Heart right ventricle (tissue), 16 donors: ENCODE measurements at places on chromosomes 7 and 10. TPM values are rescaled to one million over a fixed set of nuclear protein-coding genes. Genes with fewer than 3 reads are reported as not detected.

Gene MINDY3
- 23.0 TPM for total RNA-seq

GRCh38 chr10:71336632-71337031 lies 17.6 kb downstream of the SLC29A3 start:
- DNase-seq = no peak

Gene PRSS37
- not detected for total RNA-seq

DNA sequence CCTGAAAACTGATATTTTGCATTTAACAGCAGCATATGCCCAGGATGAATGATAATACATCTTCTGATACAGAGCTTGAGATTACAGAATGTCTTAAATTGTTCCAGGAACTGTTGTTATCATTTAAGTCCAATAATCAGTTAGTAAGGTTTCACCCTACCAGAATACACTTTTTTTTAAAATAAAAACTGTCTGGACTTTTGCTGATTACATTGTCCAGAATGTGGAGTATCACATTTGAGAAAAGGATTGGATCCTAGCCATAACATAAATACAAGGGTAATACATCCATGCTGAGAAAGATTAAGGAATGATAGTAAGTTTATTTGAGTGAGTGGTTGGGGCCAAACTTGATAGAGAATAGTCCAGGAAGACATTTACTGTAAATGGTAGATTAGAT lies 71.0 kb downstream of the SEPTIN7 start:
- no peak for DNase-seq

Gene CTAGE15
- 0.13 TPM for total RNA-seq

- DNase-seq = no peak
These were observed 147.1 kb downstream of the BUB3 start for GRCh38 chr10:123301077-123301857.

GRCh38 chr10:88668465-88668864 lies 4.2 kb downstream of the LIPF start:
- DNase-seq = no peak

DNA sequence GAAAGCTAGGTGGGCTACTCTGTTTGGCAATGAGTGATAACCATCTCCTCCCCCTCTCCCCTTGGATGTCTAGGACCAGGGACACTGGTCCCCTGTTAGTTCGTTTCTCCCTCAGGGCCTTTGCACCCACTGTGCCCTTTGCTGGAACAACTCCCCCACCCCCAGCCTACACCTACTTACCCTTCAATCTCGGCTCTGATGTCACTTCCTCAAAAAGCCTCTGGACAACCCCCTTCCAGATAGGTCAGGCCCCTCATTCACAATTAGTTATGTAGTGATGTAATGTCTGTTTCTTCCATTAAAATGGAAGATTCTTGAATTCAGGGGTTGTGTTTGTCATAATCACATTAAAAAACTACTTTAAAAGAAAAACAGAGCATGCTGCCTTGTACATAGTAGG lies 152.9 kb downstream of the SNX10 start:
- no peak for DNase-seq

GRCh38 chr7:23334482-23335056 lies 35.4 kb downstream of the MALSU1 start:
- DNase-seq = no peak

DNA sequence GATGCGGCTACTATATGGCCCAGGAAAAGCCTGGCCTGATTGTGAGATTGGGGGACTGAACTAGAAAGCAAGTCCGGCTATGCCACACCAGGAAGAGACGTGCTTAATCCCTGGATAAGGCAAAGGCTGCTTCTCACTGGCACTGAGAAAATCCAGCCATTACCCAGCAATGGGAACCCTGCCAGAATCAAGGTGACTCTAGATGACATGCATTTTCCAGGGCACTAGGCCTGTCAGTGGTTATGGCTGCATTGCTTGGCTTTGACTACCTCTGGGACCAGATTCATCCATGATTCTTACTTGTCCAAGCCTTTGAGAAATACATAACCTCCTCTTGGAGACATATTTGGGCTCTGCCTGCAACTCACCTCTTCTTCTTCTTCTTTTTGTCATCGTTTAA lies 317.2 kb downstream of the GRID1 start:
- no peak for DNase-seq

GRCh38 chr7:151810441-151811232 lies 66.3 kb downstream of the PRKAG2 start:
- DNase-seq = no peak

Gene ANTXRL
- total RNA-seq = not detected

DNA sequence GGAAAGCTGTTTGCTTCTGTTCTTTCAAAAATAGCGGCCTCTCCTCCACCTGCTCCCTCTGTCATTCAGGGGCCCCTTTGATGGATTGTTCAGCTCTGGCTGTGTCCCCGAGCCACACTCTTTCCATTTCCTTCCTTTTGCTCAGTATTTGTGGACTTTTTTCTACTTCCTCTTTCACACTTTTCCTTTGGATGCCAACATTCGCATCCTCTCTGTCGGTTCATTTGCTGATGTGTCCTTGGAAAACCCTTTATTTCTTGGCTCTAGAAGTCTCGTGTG lies 11.7 kb upstream of the PWWP2B start:
- DNase-seq = no peak

- no peak for DNase-seq
These were observed 152.9 kb downstream of the C1GALT1 start for GRCh38 chr7:7335215-7335614.

DNA sequence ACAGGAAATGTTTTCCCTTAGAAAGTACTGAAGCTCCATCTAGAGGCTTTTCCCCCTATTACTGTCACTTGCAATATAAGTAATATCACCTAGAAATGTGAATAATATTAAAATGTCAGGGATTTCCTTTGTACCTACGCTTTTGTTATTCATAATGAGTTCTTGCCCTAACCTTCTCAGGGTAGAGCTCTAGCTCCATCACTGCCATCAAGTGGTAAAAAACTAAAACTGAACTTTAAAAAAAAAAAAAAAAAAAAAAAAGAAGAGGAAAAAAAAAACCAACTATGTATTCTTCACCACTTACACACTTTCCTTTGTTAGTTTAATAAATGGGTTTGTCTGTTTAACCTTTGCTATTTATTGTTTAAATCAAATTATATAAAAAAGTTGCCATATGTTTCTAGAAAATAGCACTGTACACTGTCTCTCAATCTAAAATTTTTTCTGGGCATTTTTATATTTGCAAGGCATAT lies 49.9 kb downstream of the DNAJC1 start:
- DNase-seq = no peak

DNA sequence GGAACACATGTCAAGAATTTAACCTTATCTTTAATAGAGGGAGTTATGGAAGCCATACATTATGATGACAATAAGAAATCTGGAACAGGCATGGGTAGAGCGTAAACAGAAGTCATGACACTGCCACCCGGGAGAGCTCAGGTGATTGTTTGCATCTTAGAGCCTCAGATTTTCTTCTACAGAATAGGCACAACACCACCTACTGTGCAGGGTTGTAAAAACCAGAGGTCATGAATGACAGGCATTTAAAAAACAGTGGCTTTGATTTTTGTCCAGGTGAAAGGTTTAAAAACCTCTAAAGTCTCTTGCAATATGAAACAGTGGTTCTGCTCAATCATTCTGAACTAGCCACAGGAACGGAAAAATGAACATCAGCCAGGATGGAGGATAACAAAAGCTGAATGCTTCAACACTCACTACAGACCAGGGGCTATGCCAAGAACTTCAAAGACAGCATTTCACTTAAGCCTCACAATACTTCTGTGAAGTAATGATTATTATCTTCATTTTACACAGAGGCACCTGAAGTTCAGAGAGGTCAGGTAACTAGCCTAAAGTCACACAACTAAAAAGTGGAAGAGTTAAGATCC lies 123.8 kb downstream of the SLC25A13 start:
- DNase-seq = no peak

GRCh38 chr7:50092579-50093491 lies at the start of gene ZPBP:
ZPBP (minus strand) TSS chr7:50093246; CDS start chr7:50093194, 52 bp downstream.
- DNase-seq = peak; percentile 16

Gene SPOCK2
- total RNA-seq = 12.8 TPM

Gene PPP1R17
- total RNA-seq = not detected

Gene TRIM50
- not detected for total RNA-seq

GRCh38 chr10:92999191-92999590 lies 61.4 kb upstream of the CYP26C1 start:
- no peak for DNase-seq

- peak; percentile 56 for DNase-seq
These were observed 4.4 kb upstream of the ARID5B start for GRCh38 chr10:61896854-61897661.

Gene SAP25
- not detected for total RNA-seq

Gene OR9A2
- total RNA-seq = not detected

Gene JCAD
- total RNA-seq = 31.0 TPM

Gene SLC18A3
- total RNA-seq = not detected

- no peak for DNase-seq
These were observed 16.3 kb downstream of the GCK start for GRCh38 chr7:44172803-44173424.

GRCh38 chr7:103346396-103346795 lies 1.0 kb upstream of the PSMC2 start:
- no peak for DNase-seq

DNA sequence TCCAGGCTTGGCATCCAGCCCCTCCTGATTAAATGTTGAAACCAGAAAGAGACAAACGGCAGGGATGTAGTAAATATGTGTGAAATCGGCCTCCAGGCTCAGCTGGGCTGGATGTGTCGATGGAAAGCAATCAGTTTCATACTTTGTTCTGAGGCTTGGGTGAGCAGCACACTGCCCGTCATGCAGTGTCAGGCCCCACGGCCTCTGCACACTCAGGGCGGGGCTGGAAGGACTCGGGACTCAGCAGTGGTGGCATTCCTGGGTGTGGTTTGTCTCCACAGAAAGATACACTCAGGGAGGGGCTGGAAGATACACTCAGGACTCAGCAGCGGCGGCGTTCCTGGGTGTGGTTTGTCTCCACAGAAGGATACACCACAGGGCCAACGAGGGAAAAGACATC lies 22.0 kb downstream of the ADGRA1 start:
- no peak for DNase-seq

DNA sequence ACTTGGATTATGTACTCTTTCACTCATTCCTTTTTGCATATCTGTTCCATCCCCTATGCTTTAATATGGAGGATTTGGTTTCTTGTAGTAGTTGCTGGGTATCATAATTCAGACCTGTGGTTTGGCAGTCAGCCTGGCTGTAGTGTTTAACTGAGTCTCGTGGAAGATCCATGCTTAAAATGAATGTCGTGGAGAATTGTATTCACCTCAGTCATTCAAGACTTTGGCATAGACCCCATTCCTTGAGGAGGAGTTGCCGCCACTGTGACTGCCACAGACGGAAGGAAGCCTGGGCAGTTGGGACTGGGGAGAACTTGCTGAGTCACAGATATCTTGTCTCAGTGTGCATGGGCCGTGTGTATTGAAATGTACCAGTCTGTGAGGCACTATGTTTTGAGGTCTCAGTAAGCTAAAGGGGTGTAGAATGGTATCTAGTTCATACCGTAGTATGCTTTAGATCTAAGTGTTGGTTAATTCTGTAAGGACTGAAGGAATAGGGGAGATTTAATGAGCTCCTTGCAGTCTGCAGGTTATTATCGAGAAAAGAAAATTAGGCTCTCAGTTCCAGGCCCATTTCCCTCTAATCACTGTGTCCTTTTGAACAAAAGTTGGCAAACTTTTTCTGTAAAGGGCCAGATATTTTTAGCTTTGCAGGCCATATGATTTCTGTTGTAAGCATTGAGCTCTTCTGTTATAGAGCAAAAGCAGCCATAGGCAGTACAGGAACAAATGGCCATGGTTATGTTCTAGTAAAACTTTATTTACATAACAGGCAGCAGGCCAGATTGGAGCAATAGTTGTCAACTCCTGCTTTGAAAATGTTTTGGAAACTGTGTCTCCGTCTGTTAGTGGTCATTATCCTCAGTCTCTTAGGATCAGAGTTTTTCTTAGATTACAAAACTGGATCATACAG lies 76.8 kb downstream of the TPST1 start:
- DNase-seq = no peak

Gene ZNF862
- total RNA-seq = 9.9 TPM

GRCh38 chr7:101560856-101561255 lies 68.2 kb downstream of the MYL10 start:
- DNase-seq = no peak
